SHP77 treated with DMSO at 0.1 percent for 48 hours (cell line): ENCODE measurements at places on chromosomes 7 and 10.

GRCh38 chr7:104679085-104679484, 334.9 kb upstream of the KMT2E start:
- DNase-seq, result no peak

GRCh38 chr10:84607523-84607922, 279.1 kb downstream of the CCSER2 start:
- DNase-seq, result no peak

DNA sequence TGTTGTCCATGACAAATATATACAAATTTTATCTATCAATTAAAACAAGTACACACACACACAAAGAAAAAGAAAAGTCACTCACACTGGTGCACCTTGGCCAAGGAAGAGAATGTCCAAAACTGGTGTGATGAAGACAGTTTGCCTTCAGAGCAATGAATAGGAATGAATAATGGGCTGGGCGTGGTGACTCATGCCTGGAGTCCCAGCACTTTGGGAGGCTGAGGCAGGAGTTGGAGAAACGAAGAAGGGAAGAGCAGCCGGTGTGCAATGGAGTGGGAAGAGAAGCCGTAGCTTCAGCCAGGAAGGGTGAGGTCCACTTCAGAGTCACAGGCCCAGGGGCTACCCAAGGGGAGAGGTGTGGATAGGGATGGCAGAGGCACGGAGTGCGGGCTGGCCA, 253.6 kb downstream of the CCSER2 start:
- DNase-seq, result no peak

- no peak for DNase-seq
These were observed 496.6 kb downstream of the INHBA start for GRCh38 chr7:41206267-41206666.

DNA sequence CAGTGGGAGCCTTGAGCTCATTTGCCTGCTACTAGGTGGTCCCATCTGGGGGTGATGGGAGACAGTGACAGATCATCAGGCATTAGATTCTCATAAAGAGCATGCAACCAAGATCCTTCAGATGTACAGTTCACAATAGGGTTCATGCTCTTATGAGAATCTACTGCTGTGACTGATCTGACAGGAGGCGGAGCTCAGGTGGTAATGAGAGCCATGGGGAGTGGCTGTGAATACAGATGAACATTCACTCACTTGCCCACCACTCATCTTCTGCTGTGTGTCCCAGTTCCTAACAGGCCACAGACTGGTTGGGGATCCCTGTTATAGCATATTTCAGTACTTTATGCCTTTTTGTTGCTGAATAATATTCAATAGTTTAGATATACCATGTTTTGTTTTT, 6.6 kb upstream of the UBE2D1 start:
- no peak for DNase-seq

DNA sequence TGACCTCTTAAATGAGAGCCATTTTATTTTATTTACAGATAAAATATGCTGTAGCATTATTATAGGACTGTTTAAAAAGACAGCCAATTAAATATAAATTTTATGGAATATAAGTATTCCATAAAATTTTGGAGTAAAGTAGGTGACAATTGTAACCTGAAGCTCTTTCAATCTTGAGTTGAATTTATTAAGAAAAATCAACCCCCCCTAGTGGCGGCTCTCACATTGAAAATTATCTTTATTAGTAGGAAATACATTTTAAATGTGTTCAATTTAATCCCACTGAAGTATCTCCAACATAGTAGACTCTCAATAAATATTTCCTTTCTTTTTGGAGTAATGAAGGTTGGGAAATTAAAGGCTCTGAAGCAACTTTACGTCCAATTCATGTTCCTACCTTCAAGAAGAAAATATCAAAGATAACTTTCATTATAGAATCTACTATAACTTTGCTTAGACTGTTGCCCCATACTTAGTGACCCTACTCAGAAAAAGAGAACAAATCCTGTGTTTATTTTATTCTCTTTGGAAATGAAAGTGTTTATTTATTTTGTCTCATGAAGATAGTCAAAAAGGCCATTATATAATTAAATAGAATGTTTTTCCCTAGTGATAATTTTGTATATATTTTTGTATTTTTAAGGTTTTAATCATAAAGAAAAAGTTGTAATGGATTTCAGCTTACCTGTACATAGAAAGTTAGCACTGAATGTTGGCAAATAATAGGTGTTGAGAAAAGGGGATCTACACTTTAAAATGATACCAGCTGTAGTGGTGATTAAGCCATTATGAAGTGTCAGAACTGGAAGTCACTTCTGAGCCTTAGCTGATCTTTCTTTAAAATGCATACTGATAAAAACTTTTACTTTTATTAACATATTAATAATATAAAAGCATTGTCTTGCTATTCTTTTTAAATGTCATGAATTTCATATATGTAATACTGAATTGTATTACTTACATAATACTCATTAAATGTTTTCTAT, 3.3 kb downstream of the AHR start:
- peak; percentile 37 for DNase-seq

DNA sequence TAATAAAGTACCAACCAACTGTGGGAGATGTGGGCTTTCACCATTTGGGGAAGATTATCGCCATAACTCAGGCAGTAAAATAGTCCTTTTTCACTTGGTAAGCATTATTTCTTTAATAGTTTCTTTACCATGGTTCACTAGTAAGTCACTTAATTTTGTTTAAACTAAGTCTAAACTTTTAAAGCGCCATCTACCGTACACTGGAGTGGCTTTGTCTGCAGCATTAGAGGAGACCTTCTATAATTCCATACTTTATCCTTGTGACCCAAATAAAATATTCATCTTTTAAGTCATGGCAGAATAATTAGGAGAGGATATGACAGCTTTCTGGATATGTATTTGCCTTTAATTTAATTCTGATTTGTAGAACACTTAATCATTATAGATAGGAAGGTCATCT, 468.0 kb downstream of the MAGI2 start:
- DNase-seq, result no peak

DNA sequence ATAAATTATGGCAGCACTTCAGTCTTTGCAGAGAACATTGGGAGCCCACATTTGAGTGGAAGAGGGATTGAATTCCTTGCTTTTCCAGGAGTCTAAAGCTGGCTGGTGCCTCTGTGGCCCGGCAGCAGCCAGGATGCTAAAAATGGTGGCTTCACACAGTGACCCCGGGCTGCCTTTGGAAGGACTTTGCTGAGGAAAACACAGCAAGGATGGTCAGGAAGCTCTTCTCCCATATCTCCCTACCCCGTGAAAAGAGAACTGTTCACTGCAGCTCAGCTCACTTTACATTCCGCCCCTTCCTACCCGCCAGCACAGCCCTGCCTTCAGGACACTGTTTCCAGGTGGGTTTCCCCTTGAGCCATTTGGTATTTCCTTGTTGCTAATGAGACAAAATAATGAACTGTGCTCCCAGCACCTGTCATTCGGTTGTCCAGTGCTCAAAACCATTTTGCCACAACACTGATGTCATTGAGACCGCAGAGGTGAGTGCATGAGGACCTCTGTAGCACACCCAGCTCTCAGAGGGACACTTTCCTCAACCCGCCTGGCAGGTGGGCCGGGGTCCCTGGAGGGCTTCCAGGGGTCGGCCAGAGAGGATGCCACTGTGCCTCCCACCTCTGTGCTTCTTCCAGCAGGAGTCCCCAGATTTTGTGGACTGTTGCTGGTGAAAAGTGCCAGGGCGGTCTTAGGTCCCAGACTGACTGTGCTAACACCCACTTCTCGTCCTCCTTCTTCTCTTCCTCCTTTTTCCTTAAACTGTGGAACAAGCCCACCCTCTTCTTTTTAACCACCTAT, 255.7 kb upstream of the PPP2R2D start:
- DNase-seq, result no peak

DNA sequence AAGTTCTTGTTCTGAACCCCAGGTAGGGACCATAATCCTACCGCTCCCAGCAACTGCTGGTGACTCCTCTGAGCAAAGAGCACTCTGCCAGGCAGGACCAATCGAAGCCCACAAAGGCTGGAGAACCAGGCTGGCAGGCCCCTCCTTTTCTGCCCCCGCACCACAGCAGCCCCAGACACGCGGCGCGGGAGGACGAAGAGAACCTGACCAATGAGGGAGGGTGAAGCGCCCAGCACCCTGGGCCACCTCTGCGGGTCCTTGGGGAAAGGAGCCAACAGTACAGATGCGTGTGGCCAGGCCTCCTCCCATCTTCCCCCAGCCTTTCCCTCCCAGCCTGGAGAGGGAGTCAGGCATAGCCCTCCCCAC, 25.9 kb downstream of the CTBP2 start:
- DNase-seq, result no peak

GRCh38 chr7:264541-265191, 25.3 kb upstream of the FOXL3 start:
- no peak for DNase-seq

- no peak for DNase-seq
These were observed 78.5 kb downstream of the LHPP start for GRCh38 chr10:124539935-124540641.

DNA sequence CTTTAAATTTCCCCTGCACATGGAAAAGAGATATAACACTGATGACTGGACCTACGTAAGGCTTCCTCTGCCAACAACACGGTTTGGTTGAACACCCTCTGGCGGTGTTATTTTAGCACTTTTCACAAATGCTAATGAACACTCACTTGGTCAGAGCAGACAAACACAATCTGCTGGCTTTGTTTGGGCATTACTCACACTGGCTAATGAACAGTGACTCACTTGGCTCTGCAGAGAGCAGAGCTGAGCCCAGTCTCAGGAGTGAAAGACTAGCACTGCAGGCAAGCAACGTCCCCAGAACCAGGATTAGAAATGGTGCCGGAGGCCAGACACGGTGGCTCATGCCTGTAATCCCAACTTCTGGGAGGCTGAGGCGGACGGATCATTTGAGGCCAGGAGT, 430.8 kb downstream of the PLXNA4 start:
- DNase-seq, result no peak

- no peak for DNase-seq
These were observed 66.9 kb downstream of the EGFR start for GRCh38 chr7:55085511-55086412.

GRCh38 chr7:45597286-45597984, 23.3 kb downstream of the ADCY1 start:
- DNase-seq, result no peak

DNA sequence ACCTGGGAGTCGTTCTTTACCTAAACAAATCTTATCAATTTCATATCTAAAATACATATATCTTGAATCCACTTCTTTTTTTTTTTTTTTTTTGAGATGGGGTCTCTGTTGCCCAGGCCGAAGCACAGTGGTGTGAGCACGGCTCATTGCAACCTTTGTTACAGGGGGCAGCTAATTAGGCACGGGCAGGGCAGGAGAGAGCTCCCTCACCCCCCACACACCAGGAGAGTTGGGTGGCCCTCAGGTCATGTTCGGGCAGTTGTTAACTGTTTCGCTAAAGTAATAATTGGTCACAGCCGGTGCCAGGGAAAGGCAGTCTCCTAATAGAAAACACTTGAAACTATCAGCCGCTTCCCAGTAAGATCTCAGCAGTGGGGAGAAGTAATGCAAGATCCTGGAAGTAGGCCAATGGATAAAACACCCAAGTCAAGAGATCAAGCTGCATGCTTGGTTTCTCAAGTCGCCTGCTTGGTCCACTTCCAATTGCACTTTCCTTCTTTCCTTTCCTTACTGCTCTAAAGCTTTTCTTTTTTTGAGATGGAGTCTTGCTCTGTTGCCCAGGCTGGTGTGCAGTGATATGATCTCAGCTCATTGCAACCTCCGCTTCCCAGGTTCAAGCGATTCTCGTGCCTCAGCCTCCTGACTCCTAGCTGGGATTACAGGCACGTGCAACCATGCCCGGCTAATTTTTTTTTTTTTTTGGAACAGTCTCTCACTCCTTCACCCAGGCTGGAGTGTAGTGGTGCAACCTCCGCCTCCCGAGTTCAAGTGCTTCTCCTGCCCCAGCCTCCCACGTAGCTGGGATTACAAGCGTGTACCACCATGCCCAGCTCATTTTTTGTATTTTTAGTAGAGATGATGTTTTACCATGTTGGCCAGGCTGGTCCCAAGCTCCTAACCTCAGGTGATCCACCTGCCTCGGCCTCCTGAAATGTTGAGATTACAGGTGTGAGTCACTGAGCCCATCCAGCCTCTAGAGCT, 21.3 kb upstream of the EFCAB10 start:
- DNase-seq, result no peak

- no peak for DNase-seq
These were observed 102.6 kb upstream of the LYZL1 start for GRCh38 chr10:29186221-29186620.

DNA sequence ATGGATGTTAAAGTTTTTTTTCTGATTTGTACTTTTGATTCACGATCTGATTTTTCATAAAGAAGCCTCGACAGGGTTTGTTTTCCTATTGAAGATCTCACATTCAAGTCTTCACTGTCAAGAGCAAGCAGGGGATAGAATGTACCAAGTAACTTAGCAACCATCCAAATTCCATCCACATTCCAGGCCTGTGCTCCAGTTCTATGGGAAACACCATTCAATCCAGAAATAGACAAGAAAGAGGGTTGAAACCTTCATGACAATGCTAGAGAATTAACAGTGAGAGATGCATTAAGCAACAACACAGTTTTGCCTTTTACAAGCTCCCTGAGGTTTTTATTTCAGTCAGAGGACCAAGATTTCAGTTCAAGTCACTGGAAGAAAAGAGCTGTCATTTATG, 300.2 kb downstream of the NEBL start:
- no peak for DNase-seq

GRCh38 chr10:124955243-124955642, 13.3 kb downstream of the ZRANB1 start:
- no peak for DNase-seq

DNA sequence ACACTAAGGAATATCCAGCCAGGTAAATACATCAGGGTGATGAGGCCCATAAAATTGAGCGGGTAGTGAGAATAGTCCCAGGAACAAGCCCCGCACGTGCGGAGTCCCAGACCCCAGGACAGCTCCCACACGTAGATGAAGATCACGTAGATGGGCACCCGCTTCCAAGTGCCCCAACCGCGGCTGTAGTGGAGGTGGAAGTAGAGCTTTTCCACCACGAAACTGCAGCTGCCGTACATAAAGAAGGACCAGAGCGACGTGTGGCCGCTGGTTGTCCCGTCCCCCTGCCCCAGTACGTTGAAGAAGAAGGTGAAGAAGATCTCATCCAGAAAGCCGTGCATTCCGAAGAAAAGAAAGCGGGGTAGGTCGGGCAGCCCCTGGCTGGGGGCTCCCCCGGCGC, 948 bp downstream of the TMEM229A start:
- no peak for DNase-seq
